ENCODE measurements at places on chromosomes 1 and 21. TPM values are rescaled to one million over a fixed set of nuclear protein-coding genes. Genes with fewer than 3 reads are reported as not detected.

The CD53 gene
- 397 TPM for total RNA-seq

- no peak overlapping the region for H3K27ac ChIP-seq
- H3K4me3 ChIP-seq: no peak overlapping the region
- H3K36me3 ChIP-seq: no peaks in the 10 kb centered on the region
- H3K27me3 ChIP-seq: no peaks in the 10 kb centered on the region
- H3K4me1 ChIP-seq: no peaks in the 10 kb centered on the region
- DNase-seq: no peak
These were observed 38.9 kb upstream of the TARDBP start for GRCh38 chr1:10973552-10973951.

DNA sequence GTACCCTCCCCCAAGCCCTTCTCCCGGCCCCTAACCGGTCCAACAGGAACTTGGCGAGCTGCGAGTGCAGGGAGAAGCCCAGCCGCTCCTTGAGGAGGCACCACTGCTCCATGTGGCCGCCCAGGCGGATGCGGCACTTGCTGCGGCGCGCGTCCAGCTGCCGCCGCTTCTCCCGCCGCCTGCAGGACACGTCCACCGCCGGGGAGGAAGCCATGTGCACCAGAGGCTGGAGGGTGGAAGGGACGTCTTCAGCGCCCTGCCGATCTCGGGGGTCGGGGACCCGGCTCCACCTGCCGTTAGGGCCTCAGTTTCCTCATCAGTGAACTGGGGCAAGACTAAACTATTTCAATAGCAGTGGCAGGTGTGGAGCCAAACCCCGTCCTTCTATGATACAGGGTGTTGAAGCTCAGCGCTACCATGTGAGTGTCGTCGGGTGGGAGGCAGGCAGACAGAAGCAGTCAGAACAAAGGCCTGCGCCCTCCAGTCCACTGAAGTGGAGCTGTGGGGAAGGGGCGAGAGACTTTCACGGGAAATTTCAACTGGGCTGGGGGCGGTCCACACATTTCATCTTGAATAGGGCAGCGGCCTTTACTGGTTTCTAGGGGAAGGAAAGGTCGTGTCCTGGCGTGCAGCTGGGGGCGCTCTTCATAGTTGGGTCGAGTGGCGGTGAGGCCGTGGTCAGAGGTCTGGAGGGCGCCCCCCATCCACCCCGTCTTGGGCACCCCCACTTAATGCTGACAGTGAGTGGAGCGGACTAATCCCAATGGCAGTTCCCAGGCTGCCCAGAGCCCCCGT, 592 bp downstream of the ZNF692 start:
- peak; percentile 58 for DNase-seq
- peaks cover 2% of the 10 kb centered on the region for H3K36me3 ChIP-seq
- peak overlapping the region; percentile 57 for H3K4me3 ChIP-seq
- H3K27me3 ChIP-seq: no peaks in the 10 kb centered on the region

GRCh38 chr1:6511561-6512244, 20.2 kb upstream of the PLEKHG5 start:
- no peak overlapping the region for H3K4me3 ChIP-seq
- no peaks in the 10 kb centered on the region for H3K36me3 ChIP-seq
- no peaks in the 10 kb centered on the region for H3K4me1 ChIP-seq
- H3K27me3 ChIP-seq: no peaks in the 10 kb centered on the region
- no peak overlapping the region for H3K27ac ChIP-seq
- DNase-seq: no peak

DNA sequence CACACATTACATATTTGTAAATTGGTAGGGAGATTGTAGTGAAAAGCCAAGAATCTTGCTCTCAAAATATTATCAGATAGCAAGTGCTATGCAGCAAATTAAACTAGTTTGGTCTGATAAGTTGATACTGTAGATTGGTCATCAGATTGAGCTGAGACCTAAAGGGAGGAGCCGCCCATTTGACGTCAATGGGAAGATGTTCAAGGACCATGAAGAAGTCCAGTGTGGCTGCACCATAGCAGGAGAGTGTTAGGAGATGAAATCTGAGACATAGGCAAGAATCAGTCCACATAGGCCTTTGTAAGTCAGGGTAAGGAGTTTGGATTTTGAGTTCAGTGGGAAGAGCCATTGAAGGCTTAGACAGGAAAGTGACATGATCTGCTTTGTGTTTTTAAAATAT, 16.3 kb downstream of the ZMPSTE24 start:
- DNase-seq: no peak
- H3K36me3 ChIP-seq: peaks cover 60% of the 10 kb centered on the region
- no peaks in the 10 kb centered on the region for H3K27me3 ChIP-seq
- no peak overlapping the region for H3K4me3 ChIP-seq

DNA sequence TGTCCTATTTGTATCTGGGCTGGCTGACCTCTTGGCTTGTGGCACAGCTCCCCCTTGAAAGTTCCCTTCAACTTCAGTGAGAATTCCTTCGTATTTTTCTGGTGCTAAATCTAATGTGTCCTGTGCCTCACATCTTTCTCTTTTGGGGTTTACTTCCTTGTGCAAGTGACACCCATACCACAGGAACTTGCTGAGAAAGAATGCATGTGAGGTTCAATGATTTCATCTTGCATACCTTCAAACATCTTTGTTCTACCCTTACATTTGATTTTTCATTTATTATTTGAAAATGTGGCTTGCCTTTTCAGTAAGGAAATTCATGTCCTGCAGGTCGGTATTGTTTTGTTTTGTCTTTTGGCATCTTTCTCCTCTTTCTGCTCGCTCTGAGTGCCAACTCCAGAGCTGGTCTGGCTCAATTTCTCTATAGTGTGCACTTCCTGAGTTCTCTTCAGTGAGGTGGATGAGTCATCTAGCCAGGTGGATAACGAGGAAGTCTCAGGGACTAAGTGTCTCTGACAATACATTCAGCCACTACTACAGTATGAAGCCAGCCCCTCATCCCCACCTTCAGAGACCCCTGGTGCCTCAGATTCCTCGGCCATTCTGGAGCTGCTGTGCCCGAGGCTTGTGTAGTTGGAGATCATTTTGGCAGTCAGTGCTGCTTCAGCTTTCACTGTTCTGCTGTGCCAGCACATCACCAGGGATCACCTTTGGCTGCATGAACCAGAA, 59.5 kb downstream of the RIPK4 start:
- no peak overlapping the region for H3K27ac ChIP-seq
- no peak overlapping the region for H3K4me3 ChIP-seq
- H3K27me3 ChIP-seq: peaks cover 2% of the 10 kb centered on the region
- no peaks in the 10 kb centered on the region for H3K36me3 ChIP-seq
- no peaks in the 10 kb centered on the region for H3K4me1 ChIP-seq

DNA sequence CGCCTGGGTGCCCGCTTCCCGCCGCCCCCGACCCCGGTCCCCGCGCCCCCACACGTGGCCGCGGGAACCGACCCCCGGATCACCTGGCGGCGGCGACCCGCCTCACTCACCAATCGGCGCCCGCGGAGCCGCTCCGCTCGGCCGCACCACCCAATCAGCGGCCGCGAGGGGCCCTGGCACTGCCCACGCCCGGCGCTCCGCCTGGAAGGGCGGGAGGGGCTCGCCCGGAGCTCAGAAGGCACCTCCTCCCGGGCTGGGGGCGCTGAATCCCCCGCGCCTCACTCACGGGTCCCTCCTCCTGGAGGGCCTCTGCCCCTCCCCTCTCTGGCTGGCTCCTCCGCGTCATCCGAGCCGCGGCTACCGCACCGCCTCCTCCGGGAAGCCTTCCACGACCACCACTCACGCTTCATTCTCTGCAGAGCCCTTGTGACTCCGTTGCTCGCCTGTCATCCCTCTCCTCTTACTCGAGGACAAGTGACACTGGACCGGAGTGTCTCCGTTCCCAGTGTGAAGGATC, 374 bp downstream of the SH2D5 start:
- no peaks in the 10 kb centered on the region for H3K36me3 ChIP-seq
- peak; percentile 33 for DNase-seq
- H3K27me3 ChIP-seq: no peaks in the 10 kb centered on the region
- peak overlapping the region; percentile 67 for H3K4me3 ChIP-seq

DNA sequence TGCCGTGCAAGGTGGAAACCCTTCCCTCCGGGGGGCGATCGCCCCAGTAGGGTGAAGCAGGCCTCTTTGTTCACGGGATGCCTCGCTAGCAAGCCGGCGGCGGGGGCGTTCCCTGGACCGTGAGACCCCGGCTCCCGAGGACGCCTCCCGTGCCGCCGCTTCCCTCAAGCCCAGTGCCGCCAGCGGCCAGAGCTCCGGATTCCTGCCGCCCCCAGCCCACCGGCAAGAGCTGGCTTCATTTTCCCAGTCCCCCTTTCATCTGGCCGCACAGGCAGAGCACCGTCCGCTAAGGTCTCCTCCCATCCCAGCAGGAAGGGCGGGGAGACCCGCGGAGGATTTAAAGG, 16.3 kb downstream of the IER5 start:
- H3K36me3 ChIP-seq: no peaks in the 10 kb centered on the region
- peaks cover 41% of the 10 kb centered on the region for H3K4me1 ChIP-seq
- peak overlapping the region; percentile 73 for H3K27ac ChIP-seq
- DNase-seq: peak; percentile 34

- peak overlapping the region; percentile 34 for H3K4me3 ChIP-seq
- DNase-seq: no peak
- H3K27me3 ChIP-seq: no peaks in the 10 kb centered on the region
- peaks cover 53% of the 10 kb centered on the region for H3K4me1 ChIP-seq
- no peaks in the 10 kb centered on the region for H3K36me3 ChIP-seq
These were observed 12.3 kb upstream of the DENND2D start for GRCh38 chr1:111212634-111213335.

DNA sequence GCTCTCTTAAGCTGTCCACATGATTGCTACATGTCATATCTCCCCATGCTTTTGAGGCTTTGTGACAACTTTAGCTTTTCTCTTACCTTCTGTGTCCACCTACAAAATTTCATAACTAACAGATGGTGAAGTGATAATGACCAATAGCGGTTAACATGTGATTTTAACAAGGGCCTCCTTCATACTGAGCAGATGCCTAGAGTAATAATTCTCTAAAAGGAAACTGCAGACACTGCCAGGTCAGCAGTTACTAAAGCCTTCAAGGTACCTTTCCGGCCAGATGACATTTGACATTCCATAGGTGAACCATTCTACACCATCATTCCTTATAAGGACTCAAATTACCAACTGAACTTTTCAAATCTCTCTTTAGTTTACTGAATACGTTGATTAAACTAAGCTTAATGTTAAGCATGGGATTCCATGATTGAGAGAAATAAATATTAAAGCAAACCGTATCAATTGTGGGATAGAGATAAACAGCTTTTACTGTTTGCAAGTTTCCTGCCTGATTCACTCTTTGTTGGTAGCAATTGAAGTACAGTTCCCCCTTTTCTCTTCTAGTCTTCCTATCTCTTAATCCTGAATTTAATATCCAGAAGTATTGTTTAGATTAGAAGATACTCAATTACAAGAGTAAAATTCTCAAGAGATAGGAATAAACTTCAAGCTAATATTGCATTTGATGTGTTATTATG, 205.1 kb downstream of the PLA2G4A start:
- no peak overlapping the region for H3K27ac ChIP-seq
- H3K27me3 ChIP-seq: no peaks in the 10 kb centered on the region
- no peak overlapping the region for H3K4me3 ChIP-seq
- DNase-seq: no peak

- no peak overlapping the region for H3K4me3 ChIP-seq
- DNase-seq: no peak
- peaks cover 5% of the 10 kb centered on the region for H3K27me3 ChIP-seq
- H3K4me1 ChIP-seq: no peaks in the 10 kb centered on the region
- H3K27ac ChIP-seq: no peak overlapping the region
- no peaks in the 10 kb centered on the region for H3K36me3 ChIP-seq
These were observed 47.6 kb downstream of the KRTAP19-8 start for GRCh38 chr21:30990514-30991262.

DNA sequence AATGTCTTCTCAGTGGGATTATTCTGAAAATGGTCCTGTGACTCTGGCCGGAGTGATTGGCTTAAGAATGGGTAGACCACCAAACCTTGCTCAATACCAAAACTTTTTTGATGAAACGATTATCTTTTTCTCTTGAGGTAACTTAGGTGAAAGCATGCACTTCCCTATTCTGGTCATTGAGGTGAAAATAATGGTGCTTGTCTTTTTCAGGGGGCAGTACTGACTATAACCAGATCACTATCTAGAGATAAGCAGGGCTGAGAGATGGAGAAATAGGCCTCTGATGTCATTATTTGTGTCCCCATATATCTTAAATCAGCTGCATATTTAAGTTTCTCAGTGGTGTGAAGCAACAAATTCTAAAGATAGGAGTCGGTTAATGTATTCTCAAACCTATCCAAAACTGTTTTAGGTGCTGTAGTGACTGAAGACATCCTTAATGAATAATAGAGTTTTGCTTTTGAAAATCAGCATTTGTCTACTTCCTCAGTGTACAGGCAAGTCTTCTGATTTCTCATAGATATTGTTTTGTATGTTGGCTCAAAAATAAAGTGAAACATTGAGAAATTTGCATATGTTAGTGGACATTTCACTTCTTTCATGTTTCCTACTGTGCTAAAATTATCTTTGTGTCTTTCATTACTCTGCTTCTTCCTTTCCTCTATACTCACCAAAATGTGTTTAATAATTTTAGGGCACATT, 735.3 kb upstream of the ADGRL4 start:
- no peaks in the 10 kb centered on the region for H3K27me3 ChIP-seq
- no peak overlapping the region for H3K27ac ChIP-seq
- H3K4me3 ChIP-seq: no peak overlapping the region
- DNase-seq: no peak

The SRGAP2B gene
- total RNA-seq: 36.7 TPM

The ALX3 gene
- not detected for total RNA-seq

- DNase-seq: peak; percentile 34
- no peaks in the 10 kb centered on the region for H3K27me3 ChIP-seq
- H3K4me1 ChIP-seq: peaks cover 10% of the 10 kb centered on the region
- no peaks in the 10 kb centered on the region for H3K36me3 ChIP-seq
- no peak within 1 kb of the TSS for H3K27ac ChIP-seq
- H3K4me3 ChIP-seq: no peak within 1 kb of the TSS
These were observed at the start of gene BMP8B for GRCh38 chr1:39788758-39789570. TSS of gene BMP8B (minus strand) at chr1:39788865. CDS start at chr1:39788485, 380 bp downstream.

DNA sequence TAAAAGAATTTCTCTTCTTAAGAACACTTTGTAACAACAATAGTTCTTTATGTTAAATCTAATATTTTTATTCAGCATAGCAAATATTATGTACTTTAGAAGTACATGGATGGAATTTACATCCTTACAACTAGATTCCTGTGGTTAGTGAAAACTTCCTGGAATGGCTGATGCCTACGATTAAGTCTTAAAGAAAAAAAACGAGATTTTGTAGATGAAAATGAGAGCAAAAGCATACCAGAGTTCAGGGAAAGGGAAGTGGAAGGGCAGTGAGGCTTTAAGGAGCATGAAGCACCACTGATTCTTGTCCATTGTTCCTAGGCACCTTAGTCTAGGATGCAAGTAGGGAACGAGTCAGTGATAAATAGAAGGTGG, 26.7 kb downstream of the CFH start:
- H3K36me3 ChIP-seq: no peaks in the 10 kb centered on the region
- no peaks in the 10 kb centered on the region for H3K27me3 ChIP-seq
- H3K4me1 ChIP-seq: no peaks in the 10 kb centered on the region
- DNase-seq: no peak
- no peak overlapping the region for H3K4me3 ChIP-seq

DNA sequence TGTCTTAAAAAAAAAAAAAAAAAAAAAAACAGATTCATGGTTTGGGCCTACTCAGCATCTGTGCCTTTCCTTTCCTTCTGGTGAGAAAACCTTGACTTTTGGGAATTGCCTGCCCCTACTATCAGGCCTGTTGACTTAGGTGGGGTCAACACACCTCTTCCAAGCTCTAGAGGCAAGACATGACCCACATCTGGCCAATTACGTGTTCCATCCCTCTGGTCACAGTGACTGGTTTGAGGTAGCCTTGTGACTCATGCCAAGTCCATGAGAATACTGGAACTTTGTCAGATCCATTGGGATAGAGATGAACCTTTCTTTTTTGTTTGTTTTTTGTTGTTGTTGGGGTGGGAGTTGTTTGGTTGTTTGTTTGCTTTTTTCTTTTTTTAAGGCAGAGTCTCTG, 37.3 kb upstream of the KHDRBS1 start:
- H3K27me3 ChIP-seq: no peaks in the 10 kb centered on the region
- H3K27ac ChIP-seq: no peak overlapping the region
- H3K4me1 ChIP-seq: peaks cover 6% of the 10 kb centered on the region
- no peak for DNase-seq
- no peaks in the 10 kb centered on the region for H3K36me3 ChIP-seq
